Mucosa of descending colon (tissue), 3 donors: ENCODE measurements at places on chromosomes 2 and 18. TPM values are rescaled to one million over a fixed set of nuclear protein-coding genes. Genes with fewer than 3 reads are reported as not detected.
A peak's percentile ranks its signal among the peaks of the same experiment; 100 is the strongest.

GRCh38 chr2:231470246-231470900, 6.1 kb upstream of the NCL start:
- DNase-seq, result no peak

DNA sequence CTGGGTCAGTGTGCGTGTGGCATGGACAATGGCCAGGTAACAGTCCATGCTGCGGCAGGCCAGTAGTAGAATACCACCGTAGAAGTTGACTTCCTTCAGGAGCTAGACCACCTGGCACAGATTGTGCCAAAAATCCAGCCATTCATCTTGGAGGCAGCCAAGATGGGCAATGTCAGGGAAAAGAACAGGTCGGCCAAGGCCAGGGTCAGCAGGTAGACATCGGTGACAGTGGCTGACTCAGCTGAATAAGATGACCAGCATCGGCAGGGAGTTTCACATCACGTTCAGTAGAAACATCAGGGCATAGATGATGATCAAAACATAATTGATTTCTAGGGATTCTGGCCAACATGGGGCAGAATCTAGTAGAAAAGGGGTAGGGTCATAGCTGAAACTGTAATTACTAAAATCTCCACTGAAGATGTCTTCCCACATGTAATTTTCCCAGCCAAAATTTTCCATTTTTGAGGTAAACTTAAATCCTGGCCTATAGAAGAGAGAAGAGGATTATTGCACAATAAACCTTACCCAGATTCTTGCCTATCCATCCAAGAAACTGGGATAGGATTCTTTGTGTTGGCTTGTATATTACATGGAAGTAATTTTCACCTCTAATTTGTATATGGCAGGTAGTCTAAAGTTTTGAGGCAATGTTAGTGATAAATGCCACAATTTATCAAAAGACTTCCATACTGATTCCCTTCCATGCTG, 7.9 kb upstream of the RUFY4 start:
- no peak for DNase-seq

DNA sequence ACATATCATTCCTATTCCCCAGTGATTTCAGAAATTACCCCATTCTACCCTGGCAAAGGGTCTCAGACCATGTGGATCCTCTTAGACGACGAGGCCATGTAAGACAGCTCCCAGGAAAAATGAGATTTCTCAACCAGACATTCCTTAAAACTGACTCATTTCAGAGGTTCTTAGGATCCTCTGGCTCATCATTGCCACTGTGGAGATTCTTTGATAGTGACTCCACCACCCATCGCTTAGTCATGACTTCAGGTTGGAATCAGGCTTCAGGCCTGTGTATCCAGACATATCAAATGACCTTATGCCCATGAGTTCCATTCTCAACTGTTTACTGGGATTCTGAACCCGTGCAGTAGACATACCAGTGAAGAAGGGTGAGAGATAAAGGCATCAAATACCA, 245.6 kb upstream of the TCF4 start:
- DNase-seq, result no peak

DNA sequence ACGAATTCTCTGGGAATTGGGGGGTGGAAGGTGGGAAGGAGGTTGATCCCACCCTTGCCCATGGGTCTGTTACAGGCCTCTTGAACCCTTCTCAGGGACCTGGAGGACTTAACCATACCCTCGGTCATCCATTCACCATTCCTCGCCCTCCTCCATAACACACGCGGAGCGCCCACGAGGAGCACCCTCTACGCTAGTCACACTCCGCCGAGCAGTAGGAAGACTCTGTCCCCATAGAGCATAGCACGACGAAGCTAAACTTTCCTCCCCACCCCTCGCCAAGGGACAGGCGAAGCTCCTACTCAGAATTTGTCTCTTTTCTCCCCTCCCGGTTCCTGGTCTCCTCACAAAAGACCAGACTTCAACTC, 611 bp upstream of the ITSN2 start:
- no peak for DNase-seq

GRCh38 chr2:25707927-25708590, 34.7 kb upstream of the DTNB start:
- no peak for DNase-seq

DNA sequence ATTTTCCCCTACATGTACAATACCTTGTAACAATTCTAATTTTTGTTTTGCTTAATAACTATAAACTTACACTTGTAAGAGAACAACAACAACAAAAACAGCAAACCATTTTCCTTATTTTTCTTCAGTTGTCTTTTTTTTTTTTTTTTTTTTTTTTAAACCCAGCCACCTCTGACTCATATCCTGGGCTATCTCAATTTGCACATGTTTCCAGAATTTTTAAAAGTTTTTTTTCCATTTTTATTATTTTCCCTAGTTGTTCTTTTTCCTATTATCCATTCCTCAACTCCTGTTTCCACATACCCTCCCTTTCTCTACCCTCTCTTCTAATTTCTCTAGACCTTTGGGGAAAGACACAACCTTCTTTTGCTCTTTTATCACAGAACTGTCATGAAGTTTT, 112.5 kb downstream of the EFEMP1 start:
- DNase-seq, result no peak

GRCh38 chr2:62186156-62186905, 9.6 kb upstream of the B3GNT2 start:
- DNase-seq, result no peak

DNA sequence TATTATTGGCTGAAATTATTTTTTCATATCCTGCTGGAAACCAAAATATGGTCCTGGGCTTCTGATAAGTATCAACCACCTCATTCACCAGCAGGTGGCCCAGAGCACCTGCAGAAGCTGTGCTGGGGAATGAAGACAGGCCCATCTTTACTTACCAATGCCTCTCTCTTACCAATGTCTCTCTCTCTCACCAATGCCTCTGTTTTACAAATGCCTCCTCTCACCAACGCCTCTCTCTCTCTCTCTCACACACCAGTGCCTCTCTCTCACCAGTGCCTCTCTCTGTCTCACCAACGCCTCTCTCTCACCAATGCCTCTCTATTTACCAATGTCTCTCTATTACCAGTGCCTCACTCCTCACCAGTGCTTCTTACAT, 2.3 kb upstream of the MAL start:
- DNase-seq, result no peak

GRCh38 chr2:122179492-122180165, 424.2 kb downstream of the TSN start:
- no peak for DNase-seq

GRCh38 chr18:58552057-58552461, 76.8 kb downstream of the ALPK2 start:
- DNase-seq, result no peak

DNA sequence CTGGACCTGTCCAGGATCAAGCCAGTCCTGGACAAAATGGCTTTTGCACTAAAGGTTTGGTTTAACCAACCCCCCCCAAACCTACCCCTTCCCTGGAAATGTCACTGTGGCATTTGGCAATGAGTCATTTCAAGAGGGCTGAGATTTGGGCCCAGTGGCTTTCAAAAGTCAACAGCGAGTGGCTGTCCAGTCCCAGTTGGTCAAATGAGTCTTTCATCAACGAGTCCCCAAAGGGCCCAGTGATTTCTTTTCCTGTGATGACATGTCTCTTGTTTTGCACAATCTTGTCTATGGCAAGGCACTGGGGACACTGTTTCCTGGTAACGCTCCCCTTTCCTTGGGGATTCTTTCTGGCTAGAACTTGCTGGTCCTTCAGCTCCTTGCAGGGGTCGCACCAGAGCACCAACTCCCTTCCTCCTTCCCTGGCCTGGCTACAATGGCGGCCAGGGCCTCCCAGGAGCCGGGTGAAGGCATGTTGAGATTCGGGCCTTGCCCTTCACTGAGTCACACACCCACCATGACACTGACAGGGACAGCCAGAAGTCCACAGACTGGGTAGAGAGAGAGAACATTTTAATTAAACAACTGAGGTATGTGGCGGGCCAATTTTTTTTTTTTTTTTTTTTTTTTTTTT, 87.2 kb downstream of the SMAD7 start:
- DNase-seq, result no peak

- DNase-seq, result peak; percentile 28
Measured at GRCh38 chr2:157751462-157752058, 122.9 kb upstream of the ACVR1C start.

GRCh38 chr2:113872201-113872600, 17.7 kb upstream of the ACTR3 start:
- DNase-seq, result no peak

DNA sequence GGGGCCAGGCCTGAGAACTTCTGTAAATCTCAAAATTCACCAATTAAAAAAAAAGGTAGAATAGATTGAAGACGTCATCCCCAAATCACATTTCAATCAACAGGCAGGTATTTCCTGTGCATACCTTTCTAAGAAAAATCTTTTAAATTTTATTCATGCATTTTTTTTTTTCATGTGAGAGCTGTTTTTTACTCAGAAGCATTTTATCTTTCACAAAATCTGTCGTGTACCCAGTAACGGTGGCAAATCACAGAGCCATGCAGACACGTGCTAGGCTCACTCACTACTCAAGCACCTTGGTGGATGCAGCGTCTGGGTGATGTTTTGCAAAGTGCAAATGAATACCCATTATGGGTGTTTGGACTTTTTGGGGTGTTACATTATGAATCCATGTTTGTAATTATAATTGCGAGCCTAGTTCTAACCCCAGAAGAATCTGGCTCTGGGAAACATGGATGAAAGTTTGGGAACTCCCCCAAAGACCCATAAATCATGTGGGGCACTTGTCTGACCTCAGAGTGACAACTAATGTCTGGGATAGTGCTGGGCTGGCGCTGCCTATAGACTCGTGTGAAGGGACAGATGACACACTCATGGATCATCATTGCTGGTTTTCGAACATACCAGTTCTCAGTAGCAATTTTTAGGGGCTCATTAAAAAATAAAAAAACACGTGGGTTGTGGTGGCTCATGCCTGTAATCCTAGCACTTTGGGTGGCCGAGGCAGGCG, 335.2 kb downstream of the LPIN1 start:
- DNase-seq, result no peak

DNA sequence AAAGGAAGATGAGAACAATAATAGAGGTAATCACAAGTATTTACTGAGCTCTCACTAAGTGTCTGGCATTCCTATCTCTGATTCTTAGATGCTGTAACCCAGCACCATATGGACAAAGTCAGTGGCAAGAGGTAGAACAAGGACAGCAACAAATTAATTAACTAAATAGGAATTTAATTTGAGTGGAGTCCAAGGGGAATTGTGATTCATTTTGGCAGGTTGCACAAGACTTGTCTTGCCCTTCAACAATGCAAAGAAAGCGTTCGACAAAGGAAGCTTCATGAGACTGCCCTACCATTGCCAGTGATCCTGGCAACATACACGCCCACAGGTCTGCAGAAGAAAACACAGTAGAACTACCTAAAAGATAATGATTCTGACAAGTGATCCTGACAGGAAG, 221.6 kb downstream of the RBM43 start:
- no peak for DNase-seq

DNA sequence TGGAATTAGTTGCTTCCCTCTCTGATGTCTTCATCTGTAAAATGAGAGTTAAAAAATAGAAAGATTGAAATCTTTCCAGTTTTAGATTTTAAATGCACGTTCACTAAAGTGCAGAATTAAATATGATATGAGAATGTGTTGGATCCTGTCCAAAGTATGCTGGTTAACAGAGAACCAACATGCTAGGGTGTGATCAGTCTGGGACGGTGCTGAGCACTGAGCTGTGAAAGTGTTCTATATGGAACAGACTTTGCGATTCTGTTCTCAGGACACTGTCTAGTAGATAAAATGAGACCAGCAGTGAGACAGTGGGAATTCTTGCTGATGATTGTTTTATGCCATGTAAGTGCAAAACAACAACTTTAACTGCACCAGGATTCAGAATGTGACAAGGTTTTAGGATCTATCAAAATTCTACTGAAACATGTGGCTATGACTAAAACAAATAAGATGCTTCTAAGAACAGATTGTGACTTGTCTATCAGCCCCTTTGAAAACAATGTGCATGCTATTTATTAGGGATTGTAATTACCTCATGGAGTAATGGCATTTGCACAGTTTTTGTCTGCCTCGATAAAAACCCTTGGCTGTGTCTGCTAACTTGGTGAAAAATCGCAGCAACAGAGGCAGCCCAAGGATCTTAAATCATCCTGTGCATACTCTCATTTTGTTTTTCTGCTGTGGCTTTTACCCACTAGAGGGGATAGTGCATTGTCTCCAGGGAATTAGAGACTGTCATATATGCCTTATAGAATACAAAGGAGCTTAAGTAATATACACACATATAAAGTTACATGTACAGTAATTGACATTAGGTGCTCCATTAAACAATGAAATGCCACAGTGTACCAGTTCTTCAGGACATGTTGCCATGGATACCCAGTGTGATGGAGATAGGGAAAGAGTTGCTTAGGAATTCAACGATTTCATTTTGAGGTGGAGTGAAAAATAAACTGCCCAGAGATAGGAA, 55.1 kb downstream of the MAP3K20 start:
- no peak for DNase-seq

DNA sequence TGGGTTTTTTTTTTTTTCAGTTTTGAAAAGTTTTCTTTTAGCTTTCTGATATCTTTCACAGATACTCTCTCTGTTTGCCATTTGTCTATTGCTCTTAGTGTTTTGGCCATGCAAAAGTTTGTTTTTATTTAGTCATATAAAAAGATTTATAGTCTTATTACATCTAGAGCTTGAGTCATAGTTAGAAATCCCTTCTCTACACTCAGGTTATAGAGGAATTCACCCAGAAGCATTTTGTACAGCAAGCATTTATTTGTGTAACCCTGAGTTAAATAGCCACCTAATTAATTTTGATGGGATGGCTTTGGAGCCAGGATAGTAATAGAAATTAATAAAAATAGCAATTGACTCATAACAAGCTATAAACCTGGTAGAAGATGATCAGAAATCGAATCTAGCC, 35.6 kb downstream of the ACTR2 start:
- no peak for DNase-seq

GRCh38 chr18:58761241-58761969, 90.1 kb downstream of the MALT1 start:
- DNase-seq, result no peak

DNA sequence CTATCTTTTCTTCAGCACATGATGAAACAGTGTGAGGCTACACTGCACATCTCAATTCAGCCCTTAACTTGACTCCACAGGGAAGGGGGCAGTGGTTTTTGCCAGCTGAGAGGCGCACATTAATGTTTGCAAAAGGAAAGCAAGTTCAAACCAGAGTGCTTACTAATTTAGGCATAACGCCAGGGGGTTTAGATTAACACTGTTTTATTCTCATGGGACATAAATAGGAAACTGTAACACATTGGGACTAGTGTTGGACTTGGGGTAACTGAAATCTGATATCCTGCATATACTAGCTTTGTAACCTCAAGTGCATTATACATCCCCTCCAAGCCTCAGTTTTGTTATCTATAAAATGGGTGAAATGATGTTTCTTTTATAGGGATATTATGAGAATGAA, 821.2 kb upstream of the ID2 start:
- DNase-seq, result no peak

GRCh38 chr2:142134911-142135310, 4.1 kb upstream of the LRP1B start:
- no peak for DNase-seq

Gene AQP12A
- total RNA-seq, result not detected

Gene LINC00305
- not detected for total RNA-seq

Gene PAX3
- not detected for total RNA-seq

Gene PID1
- total RNA-seq, result 49.3 TPM

Gene TRABD2A
- 132 TPM for total RNA-seq

Gene CYP26B1
- total RNA-seq, result 2.5 TPM
